Ureter (tissue), 1 donor: ENCODE measurements at places on chromosomes 5 and 9. TPM values are rescaled to one million over a fixed set of nuclear protein-coding genes. Genes with fewer than 3 reads are reported as not detected.
A peak's percentile ranks its signal among the peaks of the same experiment; 100 is the strongest.

DNA sequence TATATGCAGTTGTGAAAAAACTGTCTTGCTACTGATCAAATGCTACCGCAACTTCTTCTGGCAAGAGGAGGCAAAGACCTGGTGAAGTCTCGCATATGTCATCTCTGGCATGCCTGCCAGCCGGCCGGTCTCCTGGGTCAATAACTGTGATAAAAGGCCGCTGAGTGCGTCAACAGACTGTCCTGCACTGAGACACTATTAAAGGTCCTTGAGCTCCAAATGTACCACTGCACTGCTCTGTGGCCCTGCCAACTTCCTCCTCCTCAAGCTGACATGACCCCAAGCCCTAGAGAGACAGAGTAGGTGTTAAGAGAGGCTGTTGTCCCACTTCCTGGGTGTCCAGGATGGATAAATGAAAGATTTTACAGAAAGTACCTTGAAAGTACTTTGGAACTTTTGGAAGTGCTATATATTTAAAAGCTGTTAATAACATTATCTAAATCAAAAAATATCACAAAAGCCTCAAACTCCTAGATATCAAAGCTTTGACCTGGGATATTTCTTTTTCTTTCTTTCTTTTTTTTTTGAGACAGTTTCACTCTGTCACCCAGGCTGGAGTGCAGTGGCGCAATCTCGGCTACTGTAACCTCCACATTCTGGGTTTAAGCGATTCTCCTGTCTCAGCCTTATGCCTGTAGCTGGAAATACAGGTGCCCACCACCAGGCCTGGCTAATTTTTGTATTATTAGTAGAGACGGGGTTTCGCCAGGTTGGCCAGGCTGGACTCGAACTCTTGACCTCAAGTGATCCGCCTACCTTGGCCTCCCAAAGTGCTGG, 31.5 kb downstream of the RAPGEF1 start:
- no peak for DNase-seq

DNA sequence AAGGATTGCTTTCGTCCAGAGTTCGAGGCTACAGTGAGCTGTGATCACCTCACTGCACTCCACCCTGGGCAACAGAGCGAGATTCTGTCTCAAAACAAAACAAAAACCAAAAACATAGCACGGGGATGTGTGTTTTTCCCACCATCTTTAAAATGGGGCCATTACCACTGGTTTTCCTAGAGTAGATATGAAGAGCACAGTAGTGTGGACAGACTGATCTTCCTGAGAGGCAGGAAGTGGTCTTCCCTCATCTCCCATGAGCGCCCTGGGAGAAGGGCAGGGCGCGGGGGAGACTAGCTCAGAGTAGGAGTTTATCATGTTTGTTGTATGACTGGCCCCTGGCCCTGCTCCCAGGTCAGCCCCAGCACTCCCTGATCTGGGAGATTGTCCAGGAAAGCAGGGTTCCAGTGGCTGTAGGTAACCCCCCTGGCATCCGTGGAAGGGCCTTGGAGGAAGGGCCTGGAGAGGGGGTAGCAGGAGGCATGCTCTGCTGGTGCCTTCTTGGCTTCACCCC, 2.3 kb downstream of the SUSD3 start:
- no peak for DNase-seq

GRCh38 chr5:150780187-150780692, 1.7 kb downstream of the SMIM3 start:
- DNase-seq: no peak

Gene BARX1
- not detected for total RNA-seq

Gene FBXL7
- 12.3 TPM for total RNA-seq

DNA sequence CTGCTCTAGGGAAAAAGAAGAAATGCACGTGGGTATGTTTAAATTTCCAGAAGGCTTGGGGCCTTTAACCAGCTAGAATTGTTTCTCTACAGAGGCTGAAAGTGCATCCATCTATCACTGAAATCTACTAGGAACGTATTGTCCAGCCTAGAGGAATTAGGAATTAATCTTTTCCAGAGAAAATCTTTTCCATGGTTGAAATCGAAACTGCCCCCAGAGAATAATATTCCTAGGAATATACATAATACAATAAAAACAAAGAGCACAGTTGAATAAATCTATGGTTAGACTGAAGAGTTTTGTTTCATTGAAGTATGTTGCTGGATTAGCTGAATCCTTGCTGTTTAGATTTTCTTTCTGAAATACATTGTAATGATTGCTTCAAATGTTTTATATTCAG, 378.5 kb downstream of the PLK2 start:
- DNase-seq: no peak

DNA sequence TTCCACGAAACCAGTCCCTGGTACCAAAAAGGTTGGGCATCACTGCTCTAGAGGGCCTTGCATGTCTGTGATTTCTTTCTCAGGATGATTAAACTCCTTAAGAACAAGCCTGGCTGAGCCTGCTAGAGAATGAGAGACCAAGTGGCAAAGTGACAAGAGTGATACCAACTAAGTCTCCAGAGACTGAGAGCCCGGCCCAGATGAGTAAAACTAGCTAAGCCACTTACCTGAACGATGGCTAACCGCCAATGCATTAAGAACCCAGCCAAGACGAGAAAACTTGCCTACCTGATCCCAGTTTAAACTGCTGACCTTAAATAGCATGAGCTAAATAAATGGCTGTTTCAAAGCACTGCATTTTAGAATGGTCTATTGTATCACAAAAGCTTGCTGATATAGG, 5.6 kb upstream of the CCDC152 start:
- no peak for DNase-seq

Gene CHSY3
- 0.96 TPM for total RNA-seq

Gene FOXD4L5
- total RNA-seq: 0.21 TPM

GRCh38 chr5:159319363-159319762, 10.9 kb downstream of the IL12B start:
- DNase-seq: no peak

DNA sequence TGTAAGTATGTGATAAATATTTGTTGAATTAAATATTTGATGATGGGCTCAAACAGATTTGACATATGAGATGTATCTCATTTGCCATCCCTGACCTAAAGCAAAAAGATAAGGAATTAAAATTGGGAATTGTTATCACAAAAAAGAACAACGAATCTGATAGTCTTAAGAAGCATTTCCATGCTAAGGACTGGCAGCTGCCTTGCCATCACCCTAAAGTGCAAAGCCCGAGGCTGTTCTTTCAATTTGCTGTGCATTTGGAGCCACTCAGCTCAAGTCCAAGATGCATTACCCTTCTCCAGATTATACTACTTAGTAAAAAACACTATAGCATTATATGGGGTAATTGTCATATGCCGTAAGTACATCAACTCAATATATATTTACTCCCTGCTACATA, 618.3 kb upstream of the CLINT1 start:
- no peak for DNase-seq

- DNase-seq: no peak
Observed at GRCh38 chr5:36325196-36325595, 23.5 kb upstream of the RANBP3L start.

GRCh38 chr5:173680660-173681242, 64.3 kb upstream of the BOD1 start:
- no peak for DNase-seq

DNA sequence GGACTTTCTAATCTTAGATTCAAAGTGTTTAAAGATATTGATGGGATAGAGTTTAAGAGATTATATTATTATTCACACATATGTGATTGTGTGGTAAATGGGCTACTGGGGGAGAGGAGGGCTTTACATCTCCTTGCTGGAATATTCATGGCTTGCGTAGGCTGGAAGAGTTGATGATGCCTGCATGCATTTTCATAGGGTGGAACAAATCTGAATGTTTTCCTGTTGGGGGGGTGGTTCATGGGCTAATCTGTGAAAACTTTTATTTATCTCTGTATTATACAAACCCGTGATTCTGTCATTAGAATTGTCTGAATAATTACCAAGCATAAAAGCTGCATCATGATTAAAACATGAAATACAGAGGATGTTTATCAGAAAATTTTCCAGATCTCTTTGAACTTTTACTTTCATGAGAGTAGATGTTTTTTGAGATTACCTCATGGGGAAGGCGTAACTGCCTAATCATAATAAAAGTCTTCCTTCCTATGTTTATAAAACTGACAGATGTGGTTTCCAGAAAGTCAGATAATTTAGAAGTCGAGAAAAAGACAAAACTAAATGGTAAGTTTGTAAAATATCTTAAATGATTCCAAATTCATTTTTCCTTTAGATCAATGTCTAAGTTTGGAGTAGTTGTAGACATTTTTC, 1185.4 kb upstream of the SEMA6A start:
- DNase-seq: no peak

DNA sequence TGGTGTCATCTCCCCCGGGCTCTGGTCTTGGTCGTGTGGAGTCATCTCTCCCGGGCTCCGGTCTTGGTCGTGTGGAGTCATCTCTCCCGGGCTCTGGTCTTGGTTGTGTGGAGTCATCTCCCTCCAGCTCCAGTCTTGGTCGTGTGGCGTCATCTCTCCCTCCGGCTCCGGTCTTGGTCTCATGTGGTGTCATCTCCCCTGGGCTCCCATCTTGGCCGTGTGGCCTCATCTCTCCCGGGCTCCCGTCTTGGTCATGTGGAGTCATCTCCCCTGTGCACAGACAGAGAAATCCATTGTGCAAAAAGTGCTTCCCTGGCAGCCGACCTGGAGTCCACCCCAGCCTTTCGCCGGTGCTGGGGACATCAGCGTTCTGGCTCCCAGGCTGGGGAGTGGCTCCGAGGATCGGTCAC, 91.1 kb upstream of the CACNA1B start:
- no peak for DNase-seq

DNA sequence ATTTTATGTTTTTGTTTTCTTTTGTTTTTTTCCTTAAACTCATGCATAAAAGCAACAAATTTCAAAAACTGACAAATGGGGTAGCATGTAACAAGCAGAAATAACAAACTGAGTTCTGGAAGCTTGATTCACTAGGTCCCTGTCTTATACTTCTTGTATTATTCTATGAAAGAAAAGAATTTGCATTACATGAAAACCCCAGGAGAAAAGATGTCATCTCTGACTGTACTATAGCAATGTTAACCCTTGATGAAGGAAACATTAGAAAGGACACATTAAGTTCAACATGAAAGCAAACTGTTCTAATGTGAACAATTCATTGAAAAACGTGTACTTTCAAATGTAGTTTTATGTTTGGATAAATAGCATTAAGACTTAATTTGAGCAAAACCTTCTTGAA, 9.2 kb downstream of the RAB14 start:
- no peak for DNase-seq

Gene GPX8
- 20.2 TPM for total RNA-seq

Gene RFK
- 13.5 TPM for total RNA-seq

- DNase-seq: peak; percentile 89
Observed at GRCh38 chr9:137302118-137302448, at the start of gene NRARP. Gene NRARP (minus strand): TSS chr9:137302271. CDS start chr9:137301928, 343 bp downstream.

Gene DMGDH
- 3.8 TPM for total RNA-seq

DNA sequence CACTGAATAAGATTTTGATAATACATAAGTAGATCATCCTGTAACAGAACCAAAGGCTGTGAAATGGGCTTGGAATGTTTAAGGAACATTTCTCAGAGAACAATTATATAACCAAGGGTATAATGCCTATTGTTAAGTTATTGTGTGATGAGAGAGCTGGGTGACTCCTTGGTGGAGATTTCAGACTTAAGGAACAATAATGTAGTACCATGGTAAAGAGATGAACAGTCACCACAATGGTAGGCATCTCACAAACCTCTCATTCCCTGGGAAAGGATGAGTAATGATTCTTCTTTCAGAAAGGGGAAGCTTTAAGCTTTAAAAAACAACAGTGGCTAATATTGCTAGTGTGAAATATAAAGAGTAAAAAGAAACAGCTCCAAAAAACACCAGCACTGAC, 147.4 kb downstream of the TRIM36 start:
- no peak for DNase-seq

DNA sequence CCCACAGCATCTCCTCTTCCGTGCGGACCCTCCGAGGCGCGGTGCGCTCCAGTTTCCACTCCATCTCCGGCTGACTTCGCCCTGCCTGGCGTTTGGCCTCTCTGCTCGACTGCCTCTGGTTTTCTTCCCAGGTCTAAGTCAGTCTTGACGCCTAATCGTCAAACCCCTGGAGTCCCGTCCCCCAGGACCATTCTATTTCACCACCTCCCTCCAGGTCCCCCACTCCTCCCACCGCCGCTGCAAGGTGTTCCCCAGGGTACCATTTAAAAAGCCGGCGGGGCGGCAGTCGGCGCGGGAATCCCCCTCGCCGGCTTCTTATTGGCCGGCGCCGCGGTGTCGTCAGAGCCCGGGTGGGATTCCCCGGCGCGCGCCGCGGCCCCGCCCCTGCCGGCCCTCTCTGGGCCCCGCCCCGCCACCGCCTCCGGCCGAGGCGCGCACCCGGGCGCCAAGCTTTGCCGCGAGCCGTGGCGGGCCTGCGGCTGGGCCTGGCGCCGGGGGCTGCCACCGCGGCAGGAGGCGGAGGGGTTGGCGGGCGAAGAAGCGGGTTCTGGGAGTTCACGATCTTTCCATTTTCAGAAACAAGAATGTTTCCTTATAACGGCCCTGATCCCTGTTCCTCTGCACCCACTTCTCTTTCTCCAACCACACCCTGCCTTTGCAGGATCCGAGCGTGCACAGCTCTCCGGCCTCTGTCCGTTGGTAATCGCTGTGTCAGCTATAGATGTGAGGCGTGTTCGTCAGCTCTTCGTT, at the start of gene CDC20B:
Gene CDC20B (minus strand): TSS at position 241 of the 750 bp plus-strand sequence. CDS start 177 bp downstream, at position 64.
- DNase-seq: peak; percentile 51

DNA sequence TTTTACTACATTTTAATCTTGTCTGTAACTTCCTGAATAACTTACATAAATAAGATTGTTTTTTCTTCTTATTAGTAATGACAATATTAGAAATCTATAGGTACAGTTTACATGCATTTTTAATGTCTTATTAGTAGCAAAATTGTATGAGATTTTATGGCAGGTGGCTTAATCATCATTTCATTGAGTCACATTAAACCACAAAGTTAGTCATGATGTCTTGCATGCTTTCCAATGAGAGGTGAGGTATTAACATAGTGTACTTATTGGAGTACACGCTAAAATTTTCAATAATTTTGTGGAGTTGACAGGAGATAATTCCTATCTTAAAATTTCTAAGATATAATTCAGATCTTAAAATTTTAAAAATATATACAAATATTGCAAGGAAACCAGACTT, 989.6 kb upstream of the ARRDC3 start:
- DNase-seq: no peak

Gene IGFBPL1
- not detected for total RNA-seq

Gene APBA1
- total RNA-seq: 21.1 TPM

Gene IFNA7
- not detected for total RNA-seq

DNA sequence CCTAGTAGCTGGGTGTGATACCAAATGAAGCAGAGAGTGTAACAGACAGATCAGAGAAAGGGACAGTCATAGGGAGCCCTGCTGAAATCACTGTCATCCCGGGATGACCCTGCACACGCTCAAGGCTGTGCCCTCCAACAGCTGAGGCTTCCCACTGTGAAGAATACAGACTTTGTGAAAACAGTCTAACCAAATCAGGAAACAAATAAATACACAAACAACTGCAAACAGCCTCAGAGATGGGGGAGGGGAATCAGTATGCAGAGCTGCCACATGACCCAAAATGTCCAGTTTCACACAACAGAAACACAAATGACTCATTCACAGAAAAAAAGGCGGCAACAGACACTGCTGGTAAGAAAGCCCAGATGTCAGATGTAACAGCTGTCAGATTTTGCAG, 101.9 kb downstream of the ADAMTS2 start:
- no peak for DNase-seq

Gene DAB2IP
- 103 TPM for total RNA-seq

Gene CDC20B
- total RNA-seq: not detected
